ENCODE measurements at places on chromosomes 1 and 21.

- DNase-seq = no peak
Observed at GRCh38 chr21:38039841-38040240, 123.6 kb upstream of the KCNJ6 start.

DNA sequence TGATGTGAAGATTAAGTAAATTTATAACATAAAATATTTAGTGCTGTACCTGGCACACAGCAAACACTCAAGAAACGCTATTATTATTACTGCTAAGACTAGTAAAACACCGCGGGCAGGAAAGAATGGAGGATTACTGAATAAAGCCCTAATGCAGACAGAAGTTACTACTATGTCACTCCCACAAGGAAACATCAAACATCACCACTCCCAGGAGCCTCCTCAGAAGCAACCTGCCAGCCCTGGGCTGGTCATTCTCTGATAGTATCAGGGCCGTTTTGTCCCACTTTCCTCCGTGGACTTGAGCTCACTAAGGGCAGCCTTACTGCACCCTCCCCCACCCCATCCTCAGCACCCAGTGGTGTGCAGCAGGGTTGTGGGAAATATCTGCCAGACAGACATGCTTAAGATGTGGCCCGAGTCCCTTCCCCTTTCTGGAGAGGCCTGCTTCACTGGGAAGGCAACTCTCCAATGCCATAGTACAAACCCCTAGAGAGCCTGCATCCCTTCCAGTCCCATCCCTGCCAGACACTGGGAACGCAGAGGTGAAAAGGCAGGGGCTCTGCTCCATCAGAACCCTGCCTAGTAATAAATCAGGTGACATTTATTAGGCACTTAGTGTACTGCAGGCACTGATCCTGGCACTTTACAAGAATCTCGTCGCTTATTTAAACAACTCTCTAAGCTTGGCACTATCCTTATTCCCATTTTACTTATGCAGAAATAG is 41.7 kb upstream of the ECE1 start:
- no peak for DNase-seq

- DNase-seq = no peak
Observed at GRCh38 chr1:100306735-100307313, 40.8 kb downstream of the RTCA start.

DNA sequence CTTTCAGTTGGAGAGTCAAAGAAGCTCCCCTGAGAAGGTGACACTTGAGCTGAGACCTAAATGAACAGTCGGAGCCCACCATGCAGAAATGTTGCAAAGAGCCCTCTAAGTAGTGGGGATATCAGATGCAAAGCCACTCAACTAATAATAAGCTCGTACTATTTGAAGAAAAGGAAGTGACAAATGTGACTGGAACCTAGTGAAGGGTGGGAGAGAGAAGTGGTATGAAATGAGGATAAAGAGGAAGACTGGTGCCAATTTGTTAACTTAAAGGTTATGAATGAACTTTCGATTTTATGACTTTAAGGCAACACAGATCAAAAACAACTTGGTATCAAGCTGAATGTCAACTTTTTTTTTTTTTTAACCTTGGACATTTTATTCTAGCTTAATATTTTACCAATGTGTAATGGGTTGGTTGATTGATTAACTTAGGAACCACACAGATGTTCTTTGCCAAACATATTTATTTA is 14.7 kb downstream of the LYPLAL1 start:
- no peak for DNase-seq

DNA sequence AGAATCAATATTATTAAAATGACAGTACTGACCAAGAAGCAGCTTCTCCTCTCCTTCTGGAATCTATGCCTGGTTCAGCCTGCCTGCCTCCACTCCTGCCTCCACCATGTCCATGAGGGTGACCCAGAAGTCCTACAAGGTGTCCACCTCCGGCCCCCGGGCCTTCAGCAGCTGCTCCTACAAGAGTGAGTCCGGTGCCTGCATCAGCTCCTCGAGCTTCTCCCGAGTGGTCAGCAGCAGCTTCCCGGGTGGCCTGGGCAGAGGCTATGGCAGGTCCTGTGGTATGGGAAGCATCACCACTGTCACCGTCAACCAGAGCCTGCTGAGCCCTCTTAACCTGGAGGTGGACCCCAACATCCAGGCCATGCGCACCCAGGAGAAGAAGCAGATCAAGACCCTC is 822.4 kb upstream of the NEGR1 start:
- DNase-seq = peak; percentile 0

GRCh38 chr1:212816567-212817278 is 25.0 kb downstream of the TATDN3 start:
- DNase-seq = no peak

DNA sequence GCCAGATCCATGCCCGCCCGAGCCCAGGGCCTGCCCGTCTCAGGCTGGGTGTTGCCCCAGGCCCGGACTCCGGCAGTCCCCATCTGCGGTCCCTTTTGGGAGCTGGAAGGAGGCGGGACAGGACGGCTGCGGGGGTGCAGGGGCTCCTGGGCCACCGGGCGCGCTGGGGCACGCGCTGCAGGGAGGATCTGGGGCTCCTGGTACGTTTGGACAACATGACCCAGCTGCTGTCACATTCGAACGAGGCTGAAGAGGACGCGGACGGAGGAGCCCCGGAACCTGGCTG is 6.6 kb upstream of the CALML6 start:
- no peak for DNase-seq

- no peak for DNase-seq
Observed at GRCh38 chr1:26530895-26531598, 1.5 kb downstream of the RPS6KA1 start.

DNA sequence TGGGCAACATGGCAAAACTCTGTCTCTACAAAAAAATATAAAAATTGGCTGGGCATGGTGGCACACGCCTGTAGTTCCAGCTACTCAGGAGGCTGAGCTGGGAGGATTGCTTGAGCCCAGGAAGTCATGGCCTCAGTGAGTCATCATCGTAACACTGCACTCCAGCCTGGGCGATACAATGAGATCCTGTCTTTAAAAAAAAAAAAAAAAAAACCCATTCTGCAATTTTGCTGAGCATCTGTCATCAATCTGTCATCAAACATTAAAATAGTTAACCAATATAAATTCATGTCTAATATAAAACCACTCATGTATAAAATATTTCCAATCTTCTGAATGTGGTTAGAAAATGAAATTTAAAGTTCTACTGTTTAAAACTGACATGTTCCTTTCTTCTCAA is 56.9 kb downstream of the LPAR3 start:
- no peak for DNase-seq

DNA sequence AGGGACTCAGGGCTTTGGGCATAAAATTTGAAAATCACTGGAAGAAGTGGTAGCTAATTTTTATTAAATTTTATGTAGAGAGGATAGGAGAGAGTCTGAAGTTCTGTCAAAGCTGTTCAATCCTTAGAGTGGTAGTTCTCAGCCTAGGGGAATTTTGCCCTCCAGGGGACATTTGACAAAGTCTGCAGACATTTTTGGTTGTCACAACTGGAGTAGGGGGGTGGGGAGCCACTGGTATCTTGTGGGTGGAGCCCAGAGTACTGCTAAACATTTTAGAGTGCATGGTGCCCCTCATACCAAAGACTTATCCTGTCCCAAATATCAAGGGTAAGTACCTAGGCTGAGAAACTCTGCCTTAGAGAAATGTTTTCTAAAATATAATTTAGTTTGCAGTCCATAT is 30.2 kb downstream of the RASAL2 start:
- no peak for DNase-seq

DNA sequence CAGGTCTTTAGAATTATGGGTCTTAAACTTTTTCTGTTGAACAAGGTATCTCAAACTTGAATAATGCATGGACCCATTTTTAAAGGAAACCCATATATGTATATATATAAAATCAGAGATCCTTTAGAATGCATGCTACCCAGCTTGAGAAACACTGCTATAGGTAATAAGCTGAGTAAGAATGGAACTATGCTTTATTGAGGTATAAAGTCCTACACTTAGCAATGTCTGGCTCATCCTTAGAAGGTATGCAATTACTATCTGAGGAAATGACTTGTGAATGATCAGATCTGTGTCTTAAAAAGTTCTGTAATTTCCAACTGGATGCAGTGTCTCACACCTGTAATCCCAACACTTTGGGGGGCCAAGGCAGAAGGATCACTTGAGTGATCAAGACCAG is 11.2 kb downstream of the TRAF3IP3 start:
- no peak for DNase-seq

GRCh38 chr1:24905979-24906720 is 23.9 kb downstream of the RUNX3 start:
- no peak for DNase-seq

DNA sequence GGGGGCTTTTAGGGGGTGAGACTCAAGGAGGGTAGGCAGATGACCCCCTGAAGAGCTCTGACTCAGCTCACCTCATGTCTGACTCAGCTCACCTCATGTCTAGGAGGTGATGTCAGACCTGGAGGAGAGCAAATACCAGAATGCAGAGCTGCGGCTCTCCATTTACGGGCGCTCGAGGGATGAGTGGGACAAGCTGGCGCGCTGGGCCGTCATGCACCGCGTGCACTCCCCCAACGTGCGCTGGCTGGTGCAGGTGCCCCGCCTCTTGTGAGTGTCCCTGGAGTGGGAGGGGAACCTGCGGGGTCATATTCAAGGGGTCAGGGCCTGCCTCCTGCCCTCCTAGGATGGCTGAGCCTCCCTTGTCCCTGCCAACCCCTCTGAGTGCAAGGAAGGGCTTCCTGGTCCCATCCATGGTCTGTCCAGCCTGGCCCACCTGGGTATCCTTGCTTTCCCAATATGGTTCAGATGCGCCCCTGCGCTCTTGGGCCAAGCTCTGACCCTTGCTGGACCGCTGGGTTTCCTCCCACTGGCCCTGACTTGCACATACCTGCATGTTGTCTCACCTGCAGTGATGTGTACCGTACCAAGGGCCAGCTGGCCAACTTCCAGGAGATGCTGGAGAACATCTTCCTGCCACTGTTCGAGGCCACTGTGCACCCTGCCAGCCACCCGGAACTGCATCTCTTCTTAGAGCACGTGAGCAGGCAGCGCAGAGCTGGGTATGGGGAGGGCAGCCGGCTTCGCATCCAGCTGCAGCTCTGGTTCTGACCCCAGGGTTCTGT is 9.1 kb downstream of the AMPD2 start:
- no peak for DNase-seq

DNA sequence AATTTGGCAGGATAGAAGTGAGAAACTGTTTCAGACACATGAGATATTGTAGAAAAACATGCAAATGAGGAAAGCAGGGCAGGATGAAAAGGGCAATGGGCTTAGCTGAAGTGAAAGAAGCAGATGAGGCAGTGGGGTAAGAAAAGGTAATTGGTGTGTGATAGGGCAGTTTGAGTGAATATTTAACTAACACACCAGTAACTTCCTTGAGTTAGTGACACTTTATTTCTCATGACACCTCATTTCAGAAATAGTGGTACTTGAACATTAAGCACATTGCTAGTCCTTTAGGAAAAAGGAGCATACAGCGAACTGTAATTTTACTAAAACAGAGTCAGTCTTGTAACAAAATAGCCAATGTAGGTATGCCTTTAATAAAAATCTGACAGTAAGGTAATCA is 415.0 kb downstream of the DPYD start:
- no peak for DNase-seq

- DNase-seq = no peak
Observed at GRCh38 chr1:44643721-44644334, 30.5 kb downstream of the TMEM53 start.

DNA sequence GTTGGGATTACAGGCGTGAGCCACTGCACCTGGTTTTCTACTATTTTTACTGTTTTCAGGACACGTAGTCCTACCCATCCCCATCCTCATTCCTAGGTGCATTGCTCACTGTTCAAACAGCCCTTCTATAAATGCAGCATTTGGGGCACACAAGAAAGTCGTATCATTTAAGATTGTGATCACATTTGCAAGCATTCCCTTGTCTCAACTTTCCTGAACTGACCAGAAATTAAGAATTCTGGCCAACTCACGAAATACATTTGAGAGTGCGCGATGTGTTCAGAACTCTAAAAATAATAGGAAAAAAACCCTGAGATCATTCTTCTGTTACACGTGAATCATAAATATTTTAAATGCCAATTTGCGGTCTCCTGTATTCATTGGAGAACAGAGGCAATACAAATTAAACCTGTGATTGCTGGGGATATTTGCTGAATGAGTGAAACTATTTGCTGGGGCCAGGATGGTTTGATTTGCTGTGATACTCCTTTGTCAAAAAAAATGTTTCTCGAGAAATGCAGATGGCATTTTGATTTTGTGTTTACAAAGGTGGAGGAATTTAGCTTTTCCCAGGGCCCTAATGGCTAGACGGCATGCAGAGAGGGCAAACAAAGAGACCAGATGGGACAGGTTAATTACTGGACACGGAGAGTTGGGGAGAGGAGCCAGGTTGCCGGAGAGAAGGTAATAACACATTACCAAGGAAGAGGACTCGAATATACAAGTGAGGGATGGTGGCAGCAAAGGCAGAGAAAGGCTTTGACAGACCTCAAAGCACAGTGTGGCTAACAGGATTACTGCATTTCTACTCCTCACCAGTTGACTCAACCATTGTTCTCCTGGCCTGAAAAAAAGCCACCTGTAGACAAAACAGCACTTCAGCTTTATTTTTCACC is 38.4 kb downstream of the STPG1 start:
- DNase-seq = no peak

- no peak for DNase-seq
Observed at GRCh38 chr21:28949318-28949717, 43.4 kb downstream of the LTN1 start.

- DNase-seq = no peak
Observed at GRCh38 chr1:56153276-56153675, 426.1 kb downstream of the PLPP3 start.

DNA sequence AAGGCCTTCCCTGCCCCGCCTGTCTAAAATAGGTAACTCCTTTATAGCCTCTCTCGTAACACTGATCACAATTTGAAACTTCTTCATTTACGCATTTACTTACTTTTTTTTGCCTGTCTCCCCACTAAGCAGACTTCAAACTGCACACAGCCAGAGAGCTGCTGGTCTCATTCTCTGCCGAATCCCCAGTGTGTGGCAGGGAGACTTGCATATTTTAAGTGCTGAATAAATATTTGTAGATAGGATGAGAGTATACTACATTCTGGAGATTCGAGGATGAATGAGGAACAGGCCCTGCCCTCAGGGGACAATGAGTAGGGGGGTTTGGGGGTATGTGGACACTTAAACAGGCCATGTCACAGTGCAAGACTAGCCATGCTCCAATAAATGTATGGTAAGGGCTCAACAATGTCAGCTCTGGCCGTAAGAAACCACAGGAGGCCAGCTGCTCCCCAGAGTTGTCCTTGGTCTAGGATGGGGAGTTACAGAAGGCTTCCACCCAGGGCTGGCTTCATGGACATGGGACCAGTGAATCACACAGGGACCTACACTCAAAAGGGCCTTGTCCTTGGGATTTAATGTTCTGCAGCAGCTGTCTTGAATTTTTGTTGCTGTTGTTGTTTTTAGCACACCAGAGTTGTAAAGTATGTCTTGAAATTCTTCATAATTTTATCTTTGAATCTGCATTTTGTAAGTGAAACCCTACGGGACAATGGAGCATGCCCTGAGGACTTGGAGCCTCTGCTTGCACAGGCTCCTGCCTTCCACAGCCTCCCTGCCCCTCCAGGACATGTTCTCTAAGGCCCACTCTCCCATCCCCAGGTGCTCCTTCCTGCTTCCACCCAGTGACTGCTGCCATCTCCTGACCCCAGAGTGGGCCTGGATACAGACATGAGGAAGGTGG is 8.5 kb downstream of the DIO1 start:
- DNase-seq = no peak
